ENCODE measurements at places on chromosomes 7 and 10.

DNA sequence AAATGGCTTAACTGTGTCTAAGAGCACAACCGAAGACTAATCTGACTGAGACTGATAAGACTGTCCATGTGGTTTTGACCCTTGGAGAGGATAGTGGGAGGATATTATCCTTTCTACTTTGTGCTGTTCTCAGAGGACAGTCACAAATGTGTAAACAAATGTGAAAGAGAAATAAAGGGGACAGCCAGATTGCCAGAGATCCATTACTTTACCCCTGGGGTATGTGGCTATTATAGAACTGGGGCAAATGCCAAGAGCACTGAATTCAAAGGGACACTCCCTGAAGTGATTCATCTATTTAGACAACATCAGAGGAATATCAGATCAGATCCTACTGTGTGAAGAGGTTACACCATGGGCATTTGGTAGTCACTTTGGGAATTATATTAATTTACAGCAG lies 154.7 kb downstream of the RNLS start:
- DNase-seq: no peak

GRCh38 chr7:104156842-104157277 lies 51.0 kb downstream of the ORC5 start:
- DNase-seq: no peak

DNA sequence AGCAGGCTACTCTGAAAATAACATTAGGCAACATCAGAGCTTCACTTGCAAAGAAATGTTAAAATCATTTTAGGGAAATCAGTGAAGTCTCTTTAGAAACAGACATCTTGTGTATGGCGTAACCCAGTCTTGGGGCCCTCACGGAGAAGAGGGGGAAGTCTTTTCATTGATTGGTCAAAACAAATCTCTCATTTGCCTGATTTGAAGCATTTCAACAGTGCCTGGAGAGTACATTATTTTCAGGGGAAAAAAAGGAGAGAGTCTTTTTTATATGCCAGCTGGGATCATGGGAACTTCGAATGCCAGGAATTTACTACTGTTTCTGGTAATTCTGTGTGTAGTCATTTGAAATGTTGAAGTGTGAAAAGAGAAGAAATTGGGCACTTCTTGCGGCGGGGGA lies 471.4 kb downstream of the PLXDC2 start:
- no peak for DNase-seq

- DNase-seq: no peak
Measured at GRCh38 chr10:5555881-5556280, 31.1 kb downstream of the CALML3 start.

GRCh38 chr7:152865461-152865860 lies 105.9 kb downstream of the ACTR3B start:
- DNase-seq: no peak

All from posterior cingulate gyrus (tissue), 11 donors.